ENCODE measurements at places on chromosomes 5 and 9. TPM values are rescaled to one million over a fixed set of nuclear protein-coding genes. Genes with fewer than 3 reads are reported as not detected.
A peak's percentile ranks its signal among the peaks of the same experiment; 100 is the strongest.

The SLC1A3 gene
- 0.16 TPM for total RNA-seq

The FBXO10 gene
- total RNA-seq: 2.6 TPM

The TESK1 gene
- 23.3 TPM for total RNA-seq

The ANKRD31 gene
- 0.67 TPM for total RNA-seq

DNA sequence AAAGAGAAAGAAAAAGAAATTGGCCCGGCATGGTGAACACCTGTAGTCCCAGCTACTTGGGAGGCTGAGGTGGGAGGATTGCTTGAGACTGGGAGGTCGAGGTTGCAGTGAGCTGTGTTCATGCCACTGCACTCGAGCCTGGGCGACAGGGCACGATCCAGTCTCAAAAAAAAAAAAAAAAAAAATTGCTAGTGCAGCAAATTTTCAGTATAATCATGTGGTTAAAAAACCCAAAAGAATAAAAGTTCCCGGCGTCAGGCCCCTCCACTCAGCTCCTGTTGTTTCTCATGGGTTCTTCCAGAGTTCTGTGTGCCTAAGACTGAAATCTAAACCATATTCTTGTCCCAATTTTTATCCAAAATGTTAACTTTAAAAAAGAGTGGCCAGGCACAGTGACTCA is 49.1 kb downstream of the WNK2 start:
- H3K36me3 ChIP-seq: no peaks in the 10 kb centered on the region
- peaks cover 5% of the 10 kb centered on the region for H3K4me1 ChIP-seq
- no peak for DNase-seq
- no peak overlapping the region for H3K4me3 ChIP-seq

- no peaks in the 10 kb centered on the region for H3K27me3 ChIP-seq
- DNase-seq: no peak
- no peaks in the 10 kb centered on the region for H3K4me1 ChIP-seq
- no peak overlapping the region for H3K4me3 ChIP-seq
- H3K27ac ChIP-seq: no peak overlapping the region
Measured at GRCh38 chr9:81237565-81238231, 451.6 kb downstream of the TLE1 start.

DNA sequence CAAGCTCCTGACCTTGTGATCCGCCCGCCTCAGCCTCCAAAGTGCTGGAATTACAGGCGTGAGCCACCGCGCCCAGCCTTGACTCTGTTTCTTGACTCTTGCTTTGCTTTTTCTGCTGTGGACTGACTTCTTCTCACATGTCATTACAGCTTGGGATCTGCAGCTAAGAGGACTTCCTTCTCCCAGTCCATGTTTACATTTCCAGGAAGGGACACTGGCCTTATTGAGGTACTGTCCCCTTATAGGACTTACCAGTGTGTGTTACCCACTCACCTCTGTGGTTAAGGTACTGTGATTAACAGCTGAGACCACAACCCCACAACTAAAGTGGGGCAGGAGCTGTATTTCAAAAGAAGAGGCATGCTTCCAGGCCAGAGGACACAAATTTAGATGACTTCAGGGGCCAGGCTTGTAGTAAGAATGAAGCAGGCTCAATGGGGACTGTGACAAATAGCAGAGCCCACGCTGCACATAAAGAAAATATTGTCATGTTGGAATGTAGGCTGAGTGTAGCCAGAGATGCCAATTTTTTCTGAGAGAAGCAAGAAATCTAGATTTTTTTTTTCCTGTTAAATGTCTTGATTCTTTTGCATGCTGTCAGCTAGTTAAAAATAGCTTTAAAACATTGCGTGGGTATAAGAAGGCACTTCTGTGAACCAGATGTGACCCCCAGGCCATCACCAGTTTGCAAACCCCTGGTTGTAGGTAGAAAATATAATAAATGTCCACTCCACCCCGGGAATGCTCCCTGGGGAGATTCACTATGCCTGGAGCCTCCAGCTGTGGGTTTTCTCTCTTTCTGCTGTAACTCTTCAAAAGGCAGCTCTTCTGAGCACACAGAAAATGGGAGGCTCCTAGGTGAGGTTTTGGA is 75.0 kb downstream of the PTPDC1 start:
- H3K27me3 ChIP-seq: no peaks in the 10 kb centered on the region
- peaks cover 9% of the 10 kb centered on the region for H3K4me1 ChIP-seq
- H3K36me3 ChIP-seq: peaks cover 2% of the 10 kb centered on the region
- H3K4me3 ChIP-seq: no peak overlapping the region
- H3K27ac ChIP-seq: no peak overlapping the region

DNA sequence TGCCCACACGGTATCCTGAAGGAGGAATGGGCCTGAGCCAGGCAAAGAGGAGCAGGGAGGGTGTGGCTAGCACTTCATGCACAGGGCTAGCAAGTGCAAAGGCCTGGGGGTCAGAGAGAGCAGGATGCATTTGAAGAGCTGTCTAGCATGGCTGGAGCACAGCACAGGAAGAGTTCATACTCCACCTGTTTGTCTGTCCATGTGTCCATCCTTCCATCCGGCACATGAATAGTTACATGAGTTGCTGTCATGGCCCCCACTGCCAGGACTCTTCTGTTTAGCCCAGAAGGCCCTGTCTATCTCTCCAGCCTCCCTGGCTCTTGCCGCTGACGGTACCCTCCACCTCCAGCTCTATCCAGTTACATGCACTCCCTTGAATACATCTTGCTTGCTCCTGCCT is 17.1 kb downstream of the RGS3 start:
- H3K27me3 ChIP-seq: peaks cover 1% of the 10 kb centered on the region
- DNase-seq: no peak
- no peaks in the 10 kb centered on the region for H3K36me3 ChIP-seq

DNA sequence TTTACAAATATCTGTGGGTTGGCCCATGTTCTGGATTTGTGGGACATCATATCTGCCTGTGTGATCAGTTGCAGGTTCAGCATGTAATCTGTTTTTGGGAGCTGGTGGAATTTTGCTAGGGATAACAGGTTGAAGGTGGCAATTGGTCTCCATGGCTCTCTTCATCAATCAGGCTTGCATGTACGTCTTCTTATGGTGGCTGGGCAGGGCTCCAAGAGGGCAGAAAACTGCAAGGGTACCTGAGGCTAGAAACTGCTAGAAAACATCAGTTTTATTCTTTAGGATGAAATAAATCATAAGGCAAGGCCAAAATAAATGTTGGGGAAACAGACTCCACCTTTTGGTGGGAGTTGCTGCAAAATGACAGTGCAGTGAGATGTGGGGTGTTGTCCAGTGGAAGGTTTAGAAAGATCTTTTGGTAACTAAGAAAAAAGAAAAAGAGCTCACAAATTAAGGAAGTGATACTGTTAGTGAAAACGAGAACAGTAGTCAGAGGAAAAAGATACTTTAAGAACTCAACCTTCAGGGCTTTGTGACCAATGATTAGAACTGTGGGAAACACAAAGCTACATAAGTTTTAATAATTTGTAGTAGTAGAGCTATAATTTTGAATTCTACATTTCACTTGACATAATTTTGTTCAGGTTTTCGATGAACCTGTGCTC is 300.7 kb upstream of the IZUMO3 start:
- no peaks in the 10 kb centered on the region for H3K36me3 ChIP-seq
- H3K27me3 ChIP-seq: no peaks in the 10 kb centered on the region
- no peak overlapping the region for H3K4me3 ChIP-seq
- no peak overlapping the region for H3K27ac ChIP-seq
- no peak for DNase-seq

- H3K4me3 ChIP-seq: no peak overlapping the region
- peaks cover 52% of the 10 kb centered on the region for H3K4me1 ChIP-seq
- peak overlapping the region; percentile 16 for H3K27ac ChIP-seq
- H3K27me3 ChIP-seq: no peaks in the 10 kb centered on the region
Measured at GRCh38 chr9:133362359-133363044, 6.2 kb downstream of the SURF2 start.

The TRAF2 gene
- 46.2 TPM for total RNA-seq

- H3K27ac ChIP-seq: no peak overlapping the region
- H3K4me3 ChIP-seq: no peak overlapping the region
- H3K4me1 ChIP-seq: no peaks in the 10 kb centered on the region
Measured at GRCh38 chr9:127130661-127131538, 8.5 kb upstream of the ANGPTL2 start.

GRCh38 chr9:120562861-120563443 is 17.0 kb downstream of the CDK5RAP2 start:
- H3K4me3 ChIP-seq: no peak overlapping the region
- H3K27ac ChIP-seq: no peak overlapping the region
- H3K36me3 ChIP-seq: peaks cover 46% of the 10 kb centered on the region
- H3K4me1 ChIP-seq: peaks cover 8% of the 10 kb centered on the region

All from activated CD4-positive, alpha-beta T cell treated with anti-CD3 and anti-CD28 coated beads for 36 hours (primary cell).